ENCODE measurements at places on chromosomes 12 and 14.

DNA sequence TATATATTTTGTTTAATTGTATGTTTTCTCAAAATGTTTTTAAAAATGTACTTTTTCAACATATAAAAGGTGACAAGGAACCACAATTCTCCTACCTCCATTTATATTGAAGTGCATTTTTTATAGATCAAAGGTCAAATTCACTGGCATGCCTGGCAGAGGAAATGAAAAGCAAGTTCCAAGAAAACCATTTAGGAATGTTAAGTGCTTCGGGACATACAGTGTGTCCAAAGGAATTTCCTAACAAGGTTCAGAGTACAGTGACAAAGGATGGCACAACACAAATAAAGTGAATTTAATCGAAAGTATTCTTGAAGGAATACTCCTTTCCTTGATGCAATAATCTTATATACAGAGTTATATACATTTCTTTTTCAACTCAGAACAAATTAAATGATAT, 242.3 kb downstream of the CCER1 start:
- no peak for DNase-seq

GRCh38 chr14:69619012-69619411, 7.6 kb downstream of the SUSD6 start:
- DNase-seq = no peak

DNA sequence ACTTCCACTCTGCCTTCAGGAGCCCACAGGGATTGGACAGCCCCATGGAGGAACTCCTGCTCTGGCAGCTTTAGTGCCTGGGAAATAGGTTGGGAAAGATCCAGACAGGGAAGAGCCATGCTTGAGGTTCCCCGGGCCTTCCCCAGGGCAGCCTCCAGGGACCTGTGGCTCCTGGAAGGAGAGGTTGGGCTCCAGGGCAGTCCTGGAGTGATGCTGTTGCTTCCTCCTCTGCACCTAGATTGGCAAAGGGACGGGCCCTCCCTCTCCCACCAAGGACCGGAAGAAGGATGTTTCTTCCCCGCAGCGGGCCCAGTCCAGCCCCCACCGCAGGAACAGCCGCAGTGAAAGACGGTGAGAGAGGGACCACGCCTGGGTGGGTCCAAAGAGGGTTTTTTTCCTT, 16.5 kb downstream of the VASH1 start:
- DNase-seq = no peak

GRCh38 chr12:104510145-104510872, 53.6 kb downstream of the CHST11 start:
- DNase-seq = no peak

GRCh38 chr12:3933819-3934192, 60.6 kb upstream of the PARP11 start:
- no peak for DNase-seq

DNA sequence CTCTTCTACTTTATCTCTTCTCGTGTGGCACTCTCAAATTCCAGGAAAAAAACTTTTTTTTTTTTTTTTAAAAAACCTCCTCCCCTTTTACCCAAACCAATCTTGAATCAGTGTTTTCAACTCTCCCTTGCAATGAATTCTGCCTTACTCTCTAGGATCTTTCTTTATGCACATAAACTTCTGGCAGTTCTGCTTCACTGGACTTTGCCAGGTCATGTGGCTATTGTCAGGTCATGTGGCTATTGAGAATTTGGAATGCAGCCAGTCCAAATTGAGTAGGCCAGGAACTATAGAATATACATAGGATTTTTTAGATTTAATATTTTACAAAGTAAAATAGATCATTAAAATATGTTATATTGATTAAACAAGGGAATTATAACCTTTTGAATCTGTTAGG, 218.2 kb downstream of the TMTC3 start:
- DNase-seq = no peak

- DNase-seq = no peak
Measured at GRCh38 chr12:2895051-2895451, 4.4 kb downstream of the TULP3 start.

- no peak for DNase-seq
Measured at GRCh38 chr14:99630202-99630601, 14.7 kb upstream of the HHIPL1 start.

GRCh38 chr14:105857826-105858675, 331.7 kb downstream of the TMEM121 start:
- no peak for DNase-seq

GRCh38 chr12:46237371-46238045, 31.3 kb downstream of the SLC38A1 start:
- DNase-seq = no peak

GRCh38 chr14:44204061-44204835, 302.8 kb downstream of the FSCB start:
- no peak for DNase-seq

DNA sequence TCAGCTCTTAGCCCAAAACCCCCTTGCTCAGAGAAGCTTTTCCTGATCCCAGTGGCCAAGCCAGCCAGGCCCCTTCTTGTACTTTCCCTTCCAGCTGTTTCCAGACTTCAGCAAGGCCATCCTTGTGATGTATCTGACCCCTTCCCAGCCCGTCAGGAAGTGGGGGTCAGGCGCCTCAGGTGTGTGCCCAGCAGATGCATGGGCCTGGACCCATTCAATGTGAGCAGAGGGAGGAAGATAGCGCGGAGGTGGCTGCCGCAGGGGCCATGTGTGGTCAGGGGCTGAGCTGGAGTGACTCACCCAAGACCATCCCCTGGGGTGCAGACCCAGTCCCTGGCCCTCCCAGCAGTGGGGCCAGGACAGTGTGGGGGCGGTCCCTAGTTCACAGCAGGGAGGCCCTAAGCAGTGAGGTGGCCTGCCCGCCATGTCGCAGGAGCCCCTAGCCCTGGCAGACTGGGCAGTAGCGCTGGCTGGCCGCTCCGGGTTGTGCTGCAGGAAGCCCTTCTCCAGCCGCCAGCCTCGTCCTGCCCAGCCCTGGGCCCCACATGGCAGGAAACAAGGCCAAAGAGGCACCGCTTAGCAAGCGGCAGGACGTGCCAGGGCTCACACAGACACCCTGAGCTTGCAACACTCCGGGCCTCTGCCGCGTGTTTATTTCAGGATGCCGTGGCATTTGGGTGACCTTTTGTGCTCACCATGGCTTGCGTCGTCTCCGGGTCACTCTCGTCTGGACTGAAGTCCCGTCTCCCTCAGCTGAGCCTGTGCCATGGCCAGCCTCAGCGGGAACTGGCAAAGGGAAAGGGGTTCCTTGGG, 12.0 kb downstream of the ADSS1 start:
- no peak for DNase-seq

- no peak for DNase-seq
Measured at GRCh38 chr14:38929416-38929815, 173.6 kb downstream of the SEC23A start.

DNA sequence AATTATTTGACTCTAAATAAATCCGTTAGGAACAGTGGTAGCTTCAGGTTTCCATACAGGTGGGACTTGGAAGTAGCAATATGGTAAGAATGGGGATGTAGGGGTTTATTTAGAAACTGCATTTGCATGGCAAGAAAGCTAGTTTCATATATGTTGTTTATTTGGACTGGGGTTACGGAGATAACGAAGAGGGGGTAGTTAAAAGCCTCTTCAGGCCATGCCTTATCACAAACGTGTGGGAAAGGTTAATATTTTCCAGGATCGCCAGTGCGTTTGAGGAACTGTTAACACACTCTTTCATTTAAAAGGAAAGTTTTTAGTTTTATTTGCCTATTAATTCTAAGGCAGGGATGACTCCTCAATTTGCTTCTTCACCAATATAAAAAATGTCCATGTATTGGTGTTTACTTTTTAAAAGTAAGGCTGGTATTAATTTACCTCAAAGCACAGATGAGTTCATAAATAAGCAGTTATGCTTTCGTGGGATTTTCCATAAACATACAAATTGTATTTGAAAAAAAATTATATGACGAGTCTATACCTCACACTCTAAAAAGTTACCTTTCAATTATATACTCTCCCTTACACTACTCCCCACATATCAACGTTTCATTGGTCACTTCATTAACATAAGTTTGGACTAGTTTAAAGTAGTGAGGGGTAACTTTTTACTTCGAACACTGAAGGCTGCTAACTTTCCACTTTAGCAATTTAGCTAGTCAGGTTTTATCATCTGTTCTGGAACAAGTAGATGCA, 814 bp downstream of the RAB2B start:
- DNase-seq = no peak

GRCh38 chr14:60944204-60944603, 36.7 kb downstream of the TRMT5 start:
- DNase-seq = no peak

DNA sequence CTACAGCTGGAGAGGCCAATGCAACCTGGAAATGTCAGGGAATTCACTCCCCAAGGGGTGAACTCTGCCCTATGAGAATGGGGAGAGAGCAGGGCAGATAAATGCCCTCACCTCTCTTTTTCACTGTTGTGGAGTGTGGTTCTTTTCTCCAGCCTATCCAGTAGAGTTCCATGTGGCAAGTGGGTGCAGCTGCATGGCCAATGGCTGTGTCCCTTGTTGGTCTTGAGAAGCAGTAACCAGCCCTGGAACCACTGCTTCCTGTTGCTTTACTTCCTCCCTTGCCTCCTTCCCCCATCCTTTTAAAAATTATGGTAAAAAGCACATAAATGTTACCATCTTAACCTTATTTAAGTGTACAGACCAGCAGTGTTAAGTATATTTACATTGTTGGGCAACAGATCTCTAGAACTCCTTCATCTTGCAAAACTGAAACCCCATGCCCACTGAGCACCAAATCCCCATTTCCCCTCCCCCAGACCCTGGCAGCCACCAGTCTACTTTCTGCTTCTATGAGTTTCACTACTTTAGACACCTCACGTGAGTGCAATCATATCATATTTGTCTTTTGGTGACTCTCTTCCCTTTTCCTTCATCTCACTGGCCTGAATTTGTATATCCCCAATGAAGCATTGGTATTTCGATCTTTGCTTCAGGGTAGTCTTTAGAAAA, 77.0 kb upstream of the GRIP1 start:
- no peak for DNase-seq

DNA sequence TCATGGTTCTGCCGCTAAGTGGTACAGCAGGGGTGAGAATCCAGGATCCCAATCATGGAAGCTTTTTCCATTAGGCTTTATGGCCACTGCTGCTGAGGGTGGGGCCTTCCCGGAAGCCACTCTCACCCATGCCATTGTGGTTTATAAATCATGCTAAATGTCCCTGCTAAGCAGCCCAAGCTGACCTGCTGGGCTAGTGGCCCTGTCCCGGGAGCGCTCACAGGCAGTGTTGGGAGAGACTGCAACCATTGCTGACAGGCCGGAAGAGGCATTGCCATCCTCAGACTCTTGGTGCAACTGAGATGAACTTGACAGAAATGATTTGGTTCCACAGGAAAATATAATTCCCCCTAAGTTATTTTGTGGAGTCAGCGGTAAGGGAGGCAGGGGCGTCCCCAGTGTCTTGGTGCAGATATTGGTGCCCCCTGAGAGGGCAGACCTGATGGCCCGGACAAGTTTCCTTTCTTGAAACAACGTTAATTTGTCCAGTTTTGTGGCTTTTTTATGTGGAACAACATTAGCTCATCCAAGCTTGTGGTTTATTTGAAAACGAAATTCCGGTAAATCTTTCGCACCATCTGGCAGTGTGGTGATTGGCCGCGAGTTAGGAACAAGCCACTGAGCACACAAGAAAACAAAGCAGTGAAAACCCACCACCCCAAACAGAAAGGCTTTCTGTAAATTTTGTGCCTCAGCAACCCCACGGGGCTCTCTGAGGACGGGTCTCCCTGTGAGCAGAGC, 82.3 kb downstream of the SSPN start:
- DNase-seq = no peak

- no peak for DNase-seq
Measured at GRCh38 chr12:132505105-132505851, 15.3 kb downstream of the FBRSL1 start.

DNA sequence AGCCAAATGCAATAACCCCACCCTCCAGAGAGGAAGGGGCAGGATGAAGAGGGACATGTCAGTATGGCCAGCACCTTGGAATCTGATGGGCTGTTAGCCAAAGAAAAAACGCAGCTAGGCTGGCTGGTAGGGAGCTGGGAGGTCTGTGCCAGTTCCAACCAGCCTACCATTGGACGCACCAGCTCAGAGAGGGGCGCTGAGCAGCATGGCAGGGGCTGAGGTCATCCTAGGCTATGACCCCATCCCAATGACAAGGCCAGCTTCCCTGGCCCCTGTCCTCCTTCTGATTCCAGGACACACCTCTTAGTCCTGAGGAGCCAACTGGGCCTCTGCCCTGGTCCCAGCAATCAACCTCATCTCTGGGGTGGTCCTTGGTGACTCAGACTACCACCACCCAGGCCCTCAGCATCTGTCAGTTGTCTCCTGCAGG, 12.2 kb downstream of the ACTN1 start:
- no peak for DNase-seq

DNA sequence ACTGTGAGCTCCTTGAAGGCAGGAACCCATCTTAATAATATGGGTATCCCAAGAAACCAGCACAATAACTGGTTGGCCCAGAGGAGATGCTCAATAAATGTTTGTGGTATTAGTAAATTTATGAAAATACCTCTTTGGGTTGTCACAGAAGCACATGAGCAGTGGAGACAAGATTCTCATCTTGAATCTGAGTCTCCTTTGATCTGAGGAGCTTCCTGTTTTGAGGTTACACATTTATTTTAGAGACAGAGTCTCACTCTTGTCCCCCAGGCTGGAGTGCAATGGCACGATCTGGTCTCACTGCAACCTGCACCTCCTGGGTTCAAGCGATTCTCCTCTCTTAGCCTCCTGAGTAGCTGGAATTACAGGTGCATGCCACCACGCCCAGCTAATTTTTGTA, 247.4 kb downstream of the NRXN3 start:
- no peak for DNase-seq

DNA sequence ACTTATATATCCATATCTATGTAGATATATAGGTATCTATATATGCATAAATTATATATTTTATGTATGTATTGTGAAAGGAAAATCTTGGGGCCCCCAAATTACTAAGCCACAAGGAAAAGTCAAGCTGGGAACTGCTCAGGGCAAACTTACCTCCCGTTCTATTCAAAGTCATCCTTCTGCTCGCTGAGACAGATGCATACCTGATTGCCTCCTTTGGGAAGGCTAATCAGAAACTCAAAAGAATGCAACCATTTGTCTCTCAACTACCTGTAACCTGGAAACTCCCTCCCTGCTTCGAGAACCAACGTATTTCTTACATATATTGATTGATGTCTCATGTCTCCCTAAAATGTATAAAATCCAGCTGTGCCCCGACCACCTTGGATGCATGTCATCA, 58.8 kb upstream of the C14orf132 start:
- DNase-seq = no peak

- DNase-seq = no peak
Measured at GRCh38 chr12:3176754-3177153, 99.6 kb downstream of the TSPAN9 start.
